Stimulated activated CD8-positive, alpha-beta memory T cell treated with anti-CD3 and anti-CD28 coated beads, Interleukin-7, amount 100 ng/mL, for 1 hour (primary cell): ENCODE measurements at places on chromosomes 5 and 9.

DNA sequence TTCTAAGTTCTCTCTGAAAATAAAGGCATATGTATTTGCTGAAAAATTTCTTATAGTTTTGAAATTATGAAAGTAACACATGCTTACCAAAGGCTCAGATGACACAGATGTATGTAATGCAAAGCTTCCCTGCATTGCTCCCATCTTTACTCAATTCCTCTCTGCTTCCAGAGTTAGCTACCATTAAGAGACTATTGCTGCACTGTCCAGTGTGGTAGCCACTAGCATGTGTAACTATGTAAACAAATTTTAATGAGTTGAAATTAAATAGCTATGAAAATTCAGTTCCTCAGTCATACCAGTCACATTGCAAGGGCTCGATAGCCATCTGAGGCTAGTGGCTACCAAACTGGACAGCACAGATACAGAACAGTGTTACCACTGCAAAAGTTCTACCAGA lies 17.9 kb downstream of the FRMD3 start:
- DNase-seq, result no peak

DNA sequence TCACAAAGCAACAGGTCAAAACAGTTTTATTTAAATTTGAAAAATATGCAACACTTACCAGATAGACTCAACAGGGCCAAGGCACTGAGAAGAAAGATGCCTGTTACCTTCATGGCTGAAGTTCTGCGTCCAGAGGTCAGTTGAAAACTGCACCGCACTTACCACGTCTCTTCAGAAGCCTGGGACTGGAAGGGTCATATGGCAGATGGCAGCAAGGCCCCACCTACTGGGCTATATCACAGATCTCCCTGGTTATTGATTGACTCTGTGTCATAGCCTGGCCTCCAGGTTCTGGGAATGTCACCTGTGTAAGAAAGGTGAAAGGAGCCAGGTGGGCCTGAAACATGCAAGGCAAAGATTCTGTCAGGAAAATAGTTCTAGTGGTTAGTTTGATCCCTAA lies at the start of gene SPINK1:
TSS of gene SPINK1 (minus strand) at position 207 of the 400 bp plus-strand sequence. CDS start at position 113, 94 bp downstream.
- no peak for DNase-seq

GRCh38 chr5:167652690-167653089 lies 638.8 kb upstream of the WWC1 start:
- DNase-seq, result no peak

DNA sequence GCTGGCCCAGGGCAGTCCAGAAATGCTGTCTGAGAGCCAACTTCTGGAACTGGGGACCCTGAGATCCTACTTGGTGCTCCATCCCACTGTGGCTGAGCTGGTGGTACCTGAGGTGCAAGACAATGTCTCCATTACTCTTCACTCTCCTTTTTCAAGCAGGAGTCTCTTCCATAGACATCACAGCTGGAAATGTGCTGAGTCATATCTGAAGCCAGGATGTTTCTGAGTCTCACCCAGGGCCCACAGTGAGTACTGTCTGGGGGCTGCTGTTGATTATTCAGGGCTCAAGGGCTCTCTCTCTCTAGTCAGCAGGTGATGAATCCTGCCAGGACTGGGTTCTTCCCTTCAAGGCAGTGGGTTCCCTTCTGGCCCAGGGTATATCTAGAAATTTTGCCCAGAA lies 145.2 kb upstream of the TAS2R1 start:
- no peak for DNase-seq

DNA sequence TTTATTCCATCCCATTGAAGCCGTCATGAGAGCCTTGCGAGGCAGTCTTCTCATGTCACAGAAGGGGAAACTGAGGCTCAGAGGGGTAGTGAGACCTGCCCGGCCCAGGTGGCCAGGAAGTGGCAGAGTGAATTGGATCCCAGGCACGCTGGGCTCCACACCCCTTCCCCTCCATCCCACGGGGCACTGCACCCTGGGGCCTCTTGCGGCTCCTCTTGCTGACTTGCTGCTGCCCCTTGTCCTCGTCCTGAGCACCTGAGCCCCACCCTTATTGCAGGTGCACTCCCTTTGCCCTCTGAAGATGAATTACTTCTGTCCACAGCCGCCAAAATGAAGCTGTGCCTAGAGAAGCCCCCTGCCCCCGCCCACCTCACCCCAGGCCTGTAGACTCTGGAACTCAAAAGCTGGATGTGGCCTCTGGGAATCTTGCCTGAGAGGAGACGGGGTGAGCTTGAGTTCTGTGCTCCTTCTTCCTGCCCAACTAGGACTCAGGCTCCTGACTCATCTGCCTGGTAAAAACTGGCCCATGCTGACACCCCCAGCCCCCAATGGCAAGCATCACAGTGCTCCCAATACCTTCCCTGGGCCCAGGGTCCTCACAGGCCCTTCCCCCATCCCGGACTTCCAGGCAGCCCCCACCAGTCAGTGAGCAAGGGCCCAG lies 6.4 kb downstream of the NEURL1B start:
- DNase-seq, result no peak

DNA sequence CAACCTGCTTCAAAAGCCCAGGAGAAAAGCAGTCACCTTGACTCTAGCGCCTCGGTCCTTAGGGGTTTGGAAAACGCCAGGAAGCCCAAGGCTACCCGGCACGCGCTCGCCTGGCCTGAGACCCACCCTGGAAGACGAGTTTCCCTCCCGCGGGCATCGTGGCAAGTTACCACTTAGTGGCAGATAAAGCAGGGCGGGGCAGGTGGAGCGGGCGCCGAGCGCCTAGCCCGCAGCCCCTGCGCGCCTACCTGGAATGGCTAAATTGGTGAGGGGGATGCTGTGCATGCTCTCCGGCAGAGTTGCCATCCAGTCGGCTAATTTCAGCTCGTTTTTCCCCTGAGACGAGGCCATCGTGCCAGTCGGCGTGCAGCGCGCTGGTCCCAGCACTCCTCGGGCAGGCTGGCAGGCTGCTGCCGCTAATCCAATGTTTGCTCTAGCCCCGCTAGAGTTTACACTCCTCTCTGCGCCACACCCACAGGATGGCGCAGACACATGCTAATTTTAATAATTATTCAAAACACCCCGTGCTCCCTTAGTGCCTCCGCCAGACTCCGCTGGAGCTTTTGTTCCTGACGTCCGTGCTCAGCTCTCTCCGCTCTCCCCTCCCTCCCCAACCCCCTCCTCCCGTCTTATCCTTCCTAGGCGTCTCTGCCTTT lies at the start of gene PLCXD3:
TSS of gene PLCXD3 (minus strand) at position 426 of the 656 bp plus-strand sequence. CDS start at position 351, 75 bp downstream.
- DNase-seq, result no peak

DNA sequence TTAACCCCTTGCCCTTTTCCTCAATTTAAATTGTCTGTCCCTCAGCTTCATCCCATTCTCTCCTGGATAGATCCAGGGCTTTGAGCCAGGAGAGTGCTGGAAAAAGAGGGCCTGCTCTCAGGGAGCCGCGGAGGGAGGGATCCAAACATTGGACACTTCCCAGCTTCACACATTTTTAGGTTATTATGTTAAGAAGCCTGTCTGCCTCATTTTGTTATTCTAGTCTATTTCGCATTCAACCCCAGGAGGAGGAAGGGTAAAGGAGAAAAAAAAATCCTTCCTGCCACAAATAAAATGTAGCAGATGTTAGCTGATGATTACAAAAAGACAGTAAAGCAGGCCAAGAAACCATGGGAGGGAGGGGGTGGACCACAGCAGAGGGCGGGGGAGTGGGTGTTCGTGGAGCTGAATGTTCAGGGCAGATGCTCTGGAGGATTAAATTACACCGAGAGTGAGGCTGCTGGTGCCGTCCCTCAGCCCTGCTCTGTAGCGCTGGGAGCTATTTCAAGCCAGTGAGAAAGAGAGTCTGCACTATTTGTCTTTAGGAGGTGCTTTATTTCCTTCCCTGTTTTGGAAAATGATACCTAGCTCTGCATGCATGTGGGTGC lies 60.6 kb upstream of the ZFR start:
- no peak for DNase-seq

- no peak for DNase-seq
Measured at GRCh38 chr5:71482132-71482531, 26.7 kb downstream of the BDP1 start.
